ENCODE measurements at places on chromosomes 5 and 9.

DNA sequence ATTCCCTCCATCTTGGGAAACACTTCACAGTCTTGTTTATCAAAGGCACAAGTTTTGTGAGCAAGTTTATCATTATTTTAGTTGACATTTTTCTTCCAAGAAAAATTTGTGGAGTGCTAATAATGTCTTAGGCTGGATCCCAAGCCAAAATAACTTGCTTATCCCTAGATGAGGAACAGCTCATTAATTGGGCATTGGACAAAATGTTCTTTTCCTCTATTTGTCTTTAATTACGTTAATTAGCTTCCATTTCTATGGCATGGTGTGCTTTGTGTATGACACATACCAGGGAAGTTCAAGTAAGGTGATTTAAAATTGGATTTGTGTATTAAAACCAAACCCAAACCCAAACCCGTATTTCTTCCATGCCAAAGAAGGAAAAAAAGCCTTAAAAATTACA is 379.5 kb downstream of the SH3GL2 start:
- DNase-seq, result no peak

DNA sequence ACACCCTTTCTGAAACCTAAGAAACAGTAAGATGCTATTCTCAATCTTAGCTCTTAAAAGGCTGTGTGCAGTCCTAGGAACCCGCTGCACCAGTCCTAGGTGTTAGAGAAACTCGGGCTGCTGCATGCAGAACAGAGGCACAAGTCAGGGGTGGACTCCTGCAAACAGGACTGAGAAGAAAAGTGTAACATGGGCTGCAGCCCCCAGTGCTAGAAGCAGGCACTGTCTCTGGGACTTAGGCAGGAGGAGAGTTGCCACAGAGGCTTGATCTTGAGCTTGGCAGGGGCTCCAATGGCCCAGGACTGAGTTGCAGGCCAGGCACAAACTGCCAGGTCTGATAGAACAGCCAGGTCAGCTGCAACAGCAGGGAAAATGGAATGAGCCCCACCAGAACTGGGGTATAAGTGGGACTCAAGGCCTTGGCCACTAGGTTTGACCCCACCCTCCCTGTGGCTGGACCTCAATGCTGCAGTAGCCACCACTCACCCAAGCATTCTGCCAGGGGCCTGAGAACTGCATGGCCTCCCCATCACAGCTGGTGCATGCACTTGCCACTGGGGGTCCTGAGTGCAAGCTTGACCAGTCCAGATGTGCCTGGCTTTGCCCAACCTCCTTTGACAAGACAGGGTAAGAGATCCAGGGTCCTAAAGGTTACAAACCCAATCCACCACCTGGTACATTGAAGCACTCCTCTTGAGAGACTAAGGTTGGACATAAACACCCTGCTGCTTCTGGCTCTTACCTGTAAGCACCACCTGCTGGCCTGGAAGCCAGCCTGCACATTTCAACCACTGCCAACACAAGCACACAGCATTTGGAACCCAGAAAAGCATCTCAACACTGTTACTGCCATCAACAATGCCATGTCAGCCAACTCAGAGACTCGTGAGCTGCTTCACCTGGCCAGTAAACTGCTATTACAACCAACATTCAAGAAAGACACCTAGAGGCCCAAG is 103.3 kb downstream of the FBXL17 start:
- DNase-seq, result no peak

GRCh38 chr9:115000217-115000639 is 69.8 kb upstream of the TNFSF8 start:
- DNase-seq, result no peak

DNA sequence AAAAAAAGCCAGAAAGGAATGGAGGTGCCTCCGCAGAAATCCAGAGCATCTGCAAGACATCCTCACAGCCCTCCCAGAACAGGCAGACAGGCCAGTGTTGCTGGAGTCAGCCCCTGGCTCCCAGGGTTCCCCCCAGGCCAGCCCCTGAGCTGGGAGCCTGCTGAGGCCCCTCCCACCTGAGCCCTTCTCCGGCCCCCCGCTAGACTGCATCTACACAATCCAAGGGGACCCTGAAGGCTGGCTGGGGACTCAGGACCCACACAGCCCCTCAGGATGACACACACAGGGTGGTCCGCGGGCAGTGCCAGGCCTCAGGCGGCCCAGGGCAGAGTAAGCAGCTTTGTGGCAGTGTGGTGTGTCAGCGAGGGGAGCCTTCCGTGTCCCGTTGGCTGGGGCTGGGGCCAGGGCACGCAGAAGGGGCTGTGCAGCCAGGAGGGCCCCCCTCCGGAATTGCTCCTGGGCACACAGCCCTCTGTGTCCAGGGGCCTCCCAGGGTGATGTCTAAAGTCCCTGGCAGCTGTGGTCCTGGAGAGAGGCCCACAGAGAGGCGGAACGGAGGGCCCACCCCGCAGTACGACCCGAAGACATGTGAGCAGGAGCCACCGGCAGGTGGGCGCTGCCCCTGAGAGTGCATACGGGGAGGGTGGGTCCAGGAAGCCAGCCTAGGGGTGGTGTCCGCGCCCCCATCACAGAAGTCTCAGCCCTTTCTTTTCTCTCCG is 2.9 kb downstream of the TMEM250 start:
- DNase-seq, result no peak

GRCh38 chr9:93505541-93506132 is 52.3 kb upstream of the FAM120AOS start:
- DNase-seq, result no peak

- peak; percentile 76 for DNase-seq
Observed at GRCh38 chr5:148998174-148998797, 64.6 kb downstream of the SH3TC2 start.

DNA sequence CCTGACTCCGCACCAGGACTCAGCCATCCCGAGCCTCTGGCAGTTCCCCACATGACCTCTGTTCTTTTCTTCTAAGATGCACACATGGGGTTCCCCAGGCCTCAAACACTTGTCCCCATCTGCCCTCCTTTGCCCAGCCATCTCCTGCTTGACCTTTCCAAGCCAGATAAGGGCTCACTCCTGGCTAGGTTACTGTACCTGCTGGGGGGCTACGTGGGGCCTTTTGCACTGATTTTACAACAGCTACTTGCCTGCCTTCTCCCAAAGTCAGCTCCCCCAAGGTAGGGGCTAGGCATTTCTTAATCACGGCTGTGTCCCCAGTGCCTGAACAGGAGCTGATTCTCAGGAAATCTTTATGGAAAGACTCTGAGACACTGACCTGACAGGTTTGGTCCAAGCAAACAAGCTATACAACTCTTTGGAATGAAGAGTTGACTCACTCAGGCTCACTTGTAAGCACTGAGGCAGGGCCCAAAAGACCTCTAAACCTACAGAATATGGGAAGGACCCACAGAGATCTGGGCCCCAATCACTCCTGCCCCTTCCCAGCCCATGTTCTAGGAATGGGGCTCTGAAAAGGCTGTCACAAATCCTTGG is 2.5 kb downstream of the MACROH2A1 start:
- no peak for DNase-seq
